GM13977 (cell line): ENCODE measurements at places on chromosomes 5 and 9.

DNA sequence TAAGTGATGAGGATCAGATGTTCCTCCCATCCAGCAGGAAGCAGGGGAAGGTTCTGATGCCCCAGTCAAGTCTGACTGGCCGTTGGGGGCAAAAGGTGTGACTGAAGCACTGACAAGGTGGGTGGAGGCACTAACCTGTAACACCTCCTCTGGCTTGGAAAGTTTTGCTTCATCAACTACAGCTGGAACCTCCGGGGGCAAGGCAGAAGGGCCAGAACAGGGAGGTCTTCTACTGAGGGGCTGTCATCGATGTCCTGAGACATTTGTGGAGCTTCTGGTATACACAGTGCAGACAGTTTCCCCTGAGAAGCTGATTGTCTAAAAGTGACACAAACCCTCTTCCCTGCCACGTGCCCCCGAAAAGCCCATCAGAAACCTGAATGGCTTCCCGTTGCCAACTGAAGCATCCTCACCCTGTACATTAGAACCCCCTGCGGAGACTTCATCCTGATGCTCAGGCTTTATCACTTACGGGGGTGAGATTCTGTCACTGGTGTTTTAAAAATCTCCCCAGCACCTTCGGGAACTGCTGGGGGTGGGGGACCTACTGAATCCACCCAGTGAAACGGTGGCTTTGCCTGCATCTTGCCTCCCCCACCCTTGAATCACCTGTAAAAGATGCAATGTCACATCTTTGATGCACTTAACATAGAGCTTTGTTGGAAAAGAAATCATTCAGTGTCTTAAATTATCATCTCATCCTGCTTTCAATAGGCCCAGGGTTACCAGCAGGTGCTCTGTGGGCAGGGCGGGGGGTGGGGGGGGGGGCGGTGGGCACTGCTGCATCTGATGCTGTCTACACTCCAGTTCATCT lies 24.6 kb downstream of the TRAF1 start:
- no peak for DNase-seq

GRCh38 chr5:178624631-178625546 lies 2.0 kb downstream of the CLK4 start:
- DNase-seq: no peak

- DNase-seq: no peak
Measured at GRCh38 chr9:85514256-85514655, 227.5 kb downstream of the AGTPBP1 start.

GRCh38 chr5:7927466-7928375 lies 58.8 kb downstream of the MTRR start:
- DNase-seq: peak; percentile 69

- DNase-seq: no peak
Measured at GRCh38 chr9:89179540-89179894, 899 bp upstream of the SHC3 start.

- no peak for DNase-seq
Measured at GRCh38 chr9:126049088-126049487, 277.5 kb upstream of the MVB12B start.

DNA sequence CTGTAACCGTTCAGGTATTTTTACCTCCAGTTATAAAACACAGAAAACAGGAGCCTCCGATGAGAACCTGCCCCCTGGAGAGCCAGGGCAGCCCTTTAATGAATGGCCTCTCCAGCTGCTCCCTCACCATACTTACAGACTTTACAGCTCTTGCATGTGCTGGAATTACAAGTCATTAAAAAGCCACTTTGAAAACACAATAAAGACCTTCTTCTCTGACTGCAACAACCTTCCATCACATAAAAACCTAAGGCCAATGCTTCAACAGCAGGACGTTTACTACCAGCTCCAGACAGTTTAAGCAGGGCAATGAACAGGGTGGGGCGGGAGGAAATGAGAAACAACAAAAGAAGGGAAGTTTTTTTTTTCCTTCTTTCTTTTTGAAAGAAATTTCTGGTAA lies 213.8 kb downstream of the MLLT3 start:
- DNase-seq: no peak

DNA sequence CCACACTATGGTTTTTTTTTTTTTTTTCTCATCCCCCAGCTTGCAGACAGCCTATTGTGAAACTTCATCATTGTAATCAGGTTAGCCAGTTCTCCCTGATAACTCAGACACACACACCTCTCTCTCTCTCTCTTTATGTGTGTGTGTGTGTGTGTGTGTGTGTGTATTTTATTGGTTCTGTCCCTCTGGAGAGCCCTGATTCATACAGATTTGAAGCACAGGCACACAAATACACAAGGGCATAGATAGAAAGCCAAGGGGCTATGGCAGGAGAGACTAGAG lies 20.6 kb upstream of the VCAN start:
- no peak for DNase-seq

DNA sequence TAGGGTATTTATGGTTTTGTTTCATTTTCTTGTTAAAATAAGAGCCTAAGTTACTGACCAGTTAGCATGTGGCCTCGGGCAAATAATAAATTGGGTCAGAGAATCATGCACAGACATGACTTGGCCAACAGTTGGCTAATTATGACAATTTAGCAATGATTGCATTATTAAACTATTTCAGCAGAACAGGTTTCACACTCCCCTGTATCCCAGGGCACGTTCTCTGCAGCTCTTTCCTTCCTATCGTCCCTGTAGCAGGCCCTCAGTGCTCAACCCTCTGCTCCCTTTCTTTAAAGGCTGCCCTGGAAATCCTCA lies 167.9 kb downstream of the TSSK1B start:
- DNase-seq: no peak

- DNase-seq: no peak
Measured at GRCh38 chr5:168803541-168803940, 224.4 kb upstream of the PANK3 start.

- no peak for DNase-seq
Measured at GRCh38 chr9:70120834-70121510, 77.3 kb downstream of the MAMDC2 start.

- DNase-seq: peak; percentile 79
Measured at GRCh38 chr5:65925044-65925600, 1.3 kb upstream of the ERBIN start.

DNA sequence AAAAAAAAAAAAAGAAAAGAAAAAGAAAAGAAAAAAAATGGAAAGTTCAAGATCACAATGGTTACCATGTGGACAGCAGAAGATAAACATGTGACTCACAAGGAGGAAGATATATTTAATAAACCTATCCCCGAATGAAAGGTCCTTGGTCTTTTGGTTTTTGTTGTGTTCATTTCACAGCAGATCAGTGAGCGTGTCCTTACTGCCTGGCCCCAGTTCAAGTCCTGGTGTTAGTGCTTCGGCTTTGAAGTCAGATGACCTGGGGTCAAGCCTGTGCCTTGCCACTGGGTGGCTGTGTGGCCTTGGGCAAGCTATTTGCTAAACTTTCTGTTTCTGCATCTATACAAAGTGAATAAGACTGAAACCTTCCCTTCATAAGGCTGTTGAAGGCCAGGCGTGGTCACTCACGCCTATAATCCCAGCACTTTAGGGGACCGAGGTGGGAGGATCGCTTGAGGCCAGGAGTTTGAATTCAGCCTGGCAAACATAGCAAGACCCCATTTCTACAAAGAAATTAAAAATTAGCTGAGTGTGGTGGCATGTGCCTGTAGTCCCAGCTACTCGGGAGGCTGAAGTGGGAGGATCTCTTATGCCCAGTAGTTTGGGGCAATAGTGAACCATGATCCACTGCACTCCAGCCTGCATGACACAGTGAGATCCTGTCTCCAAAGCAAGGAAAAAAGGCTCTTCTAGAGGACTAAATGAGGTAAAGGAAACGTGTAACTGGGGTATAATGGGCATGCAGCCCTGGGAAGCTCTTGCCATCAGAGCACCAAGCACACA lies 94.5 kb upstream of the SPATA31D4 start:
- DNase-seq: no peak

GRCh38 chr5:133381041-133381440 lies 231.3 kb downstream of the FSTL4 start:
- no peak for DNase-seq

DNA sequence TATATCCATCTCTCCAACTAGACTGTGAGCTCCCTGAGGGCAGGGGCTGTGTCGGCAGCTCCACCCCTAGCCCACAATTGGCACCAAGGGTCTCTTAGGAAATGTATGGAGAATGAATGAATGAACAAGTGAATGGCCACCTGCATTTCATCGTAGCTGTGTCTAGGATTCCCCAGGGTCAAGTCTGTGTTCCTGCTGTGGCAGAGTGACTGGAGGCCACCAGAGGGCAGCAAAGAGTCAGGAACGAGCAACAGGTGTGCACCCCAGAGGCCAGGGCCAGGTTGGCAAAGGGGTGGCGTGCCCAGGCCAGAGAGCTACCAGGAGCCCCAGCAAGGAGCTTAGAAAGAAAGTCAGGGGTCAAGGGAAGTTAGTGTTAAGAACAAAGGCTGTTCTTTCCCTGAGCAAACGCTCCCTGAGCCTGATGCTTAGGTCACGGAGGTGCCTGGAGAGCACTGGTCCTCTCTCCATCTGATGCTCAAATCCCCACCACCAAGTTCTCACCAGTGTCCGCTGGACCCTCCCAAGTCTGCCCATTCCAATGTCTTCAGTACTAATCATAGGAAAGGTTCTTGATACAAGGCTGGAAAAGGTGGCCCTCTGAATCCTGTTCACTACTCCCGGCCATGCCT lies 160.7 kb downstream of the PAX5 start:
- DNase-seq: peak; percentile 84

DNA sequence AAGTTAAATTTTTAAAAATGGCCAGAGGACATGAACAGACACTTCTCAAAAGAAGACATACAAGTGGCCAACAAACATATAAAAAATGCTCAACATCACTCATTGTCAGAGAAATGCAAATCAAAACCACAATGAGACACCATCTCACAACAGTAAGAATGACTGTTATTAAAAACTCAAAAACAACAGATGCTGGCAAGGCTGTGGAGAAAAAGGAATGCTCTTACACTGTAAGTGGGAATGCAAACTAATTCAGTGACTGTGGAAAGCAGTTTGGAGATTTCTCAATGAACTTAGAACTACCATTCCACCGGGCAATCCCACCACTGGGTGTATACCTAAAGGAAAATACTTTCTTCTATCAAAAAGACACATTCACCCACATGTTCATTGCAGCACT lies 168.5 kb upstream of the PIK3R1 start:
- no peak for DNase-seq
